ENCODE measurements at places on chromosomes 3 and 15.

DNA sequence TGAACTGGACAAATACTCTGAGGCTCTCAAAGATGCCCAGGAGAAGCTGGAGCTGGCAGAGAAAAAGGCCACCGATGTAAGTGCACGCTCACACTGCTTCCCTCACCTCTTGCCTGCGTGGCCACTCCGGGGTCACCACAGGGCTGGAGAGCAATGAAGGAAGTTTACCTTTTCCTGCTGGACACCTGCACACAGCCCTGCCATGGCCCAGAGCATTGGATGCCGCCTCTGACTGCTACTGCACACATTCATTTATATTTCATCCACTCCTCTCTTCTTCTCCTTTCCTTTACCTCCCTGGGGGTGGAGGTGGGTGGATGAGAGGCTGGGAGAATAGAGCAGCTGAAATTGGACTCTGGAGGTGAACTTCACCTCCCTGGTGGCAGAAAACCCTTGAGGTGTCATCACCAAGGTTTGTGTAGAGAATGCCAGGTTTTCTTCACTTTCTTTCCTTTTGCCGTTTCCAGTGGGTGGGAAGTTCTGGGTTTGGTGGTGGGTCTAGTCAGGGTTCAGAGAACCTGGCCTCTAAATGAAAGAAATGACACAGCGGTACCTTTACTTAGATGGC, 1.6 kb downstream of the TPM1 start:
- no peaks in the 10 kb centered on the region for H3K27me3 ChIP-seq
- H3K4me1 ChIP-seq, result peaks cover 35% of the 10 kb centered on the region
- peak overlapping the region; percentile 94 for H3K27ac ChIP-seq
- H3K4me3 ChIP-seq, result peak overlapping the region; percentile 75

DNA sequence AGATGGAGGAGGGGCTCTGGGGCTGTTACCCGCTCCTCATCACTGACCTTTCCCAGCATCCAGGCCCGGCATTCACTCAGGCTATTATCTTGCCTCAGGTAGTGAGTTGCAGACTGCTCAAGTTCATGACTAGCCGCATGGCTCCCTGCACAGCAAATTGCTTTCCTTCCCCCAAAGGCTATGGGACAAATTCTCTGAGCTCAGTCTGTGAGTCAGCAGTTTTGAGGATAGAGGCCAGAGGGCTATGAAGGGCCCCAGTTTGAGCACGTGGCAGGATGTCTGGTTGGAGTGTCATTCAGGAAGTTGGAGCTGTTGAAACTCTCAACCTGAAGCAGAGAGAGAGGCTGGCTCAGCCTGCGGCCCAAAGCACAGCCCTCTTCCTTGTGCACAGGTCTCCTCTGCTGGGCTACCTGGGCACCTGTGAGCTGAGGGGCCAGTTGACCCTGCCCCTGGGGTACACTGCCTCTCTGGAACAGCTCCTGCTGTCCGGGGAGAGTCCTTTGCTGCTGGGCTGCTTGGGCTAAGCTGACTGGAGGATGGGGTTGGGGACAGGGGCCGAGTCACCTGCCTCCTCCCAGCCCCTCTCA, 7.9 kb downstream of the FAH start:
- peak; percentile 53 for DNase-seq
- H3K27me3 ChIP-seq, result no peaks in the 10 kb centered on the region
- no peaks in the 10 kb centered on the region for H3K36me3 ChIP-seq
- H3K27ac ChIP-seq, result no peak overlapping the region
- no peak overlapping the region for H3K4me3 ChIP-seq

GRCh38 chr3:24498796-24499195, 4.1 kb upstream of the THRB start:
- no peak overlapping the region for H3K4me3 ChIP-seq
- no peak for DNase-seq
- no peaks in the 10 kb centered on the region for H3K27me3 ChIP-seq
- H3K36me3 ChIP-seq, result no peaks in the 10 kb centered on the region
- no peak overlapping the region for H3K27ac ChIP-seq
- peaks cover 9% of the 10 kb centered on the region for H3K4me1 ChIP-seq

GRCh38 chr3:157753787-157754136, 250.5 kb upstream of the VEPH1 start:
- DNase-seq, result no peak
- no peak overlapping the region for H3K4me3 ChIP-seq
- H3K27ac ChIP-seq, result no peak overlapping the region
- H3K4me1 ChIP-seq, result no peaks in the 10 kb centered on the region
- no peaks in the 10 kb centered on the region for H3K27me3 ChIP-seq
- H3K36me3 ChIP-seq, result no peaks in the 10 kb centered on the region

GRCh38 chr3:129529436-129530210, 1.2 kb downstream of the RHO start:
- no peaks in the 10 kb centered on the region for H3K27me3 ChIP-seq
- DNase-seq, result no peak
- peaks cover 3% of the 10 kb centered on the region for H3K4me1 ChIP-seq
- no peak overlapping the region for H3K27ac ChIP-seq
- no peak overlapping the region for H3K4me3 ChIP-seq
- no peaks in the 10 kb centered on the region for H3K36me3 ChIP-seq

GRCh38 chr3:124297062-124297980, 305.4 kb upstream of the ROPN1 start:
- no peak overlapping the region for H3K4me3 ChIP-seq
- no peak overlapping the region for H3K27ac ChIP-seq
- no peaks in the 10 kb centered on the region for H3K27me3 ChIP-seq
- H3K4me1 ChIP-seq, result no peaks in the 10 kb centered on the region
- no peaks in the 10 kb centered on the region for H3K36me3 ChIP-seq

DNA sequence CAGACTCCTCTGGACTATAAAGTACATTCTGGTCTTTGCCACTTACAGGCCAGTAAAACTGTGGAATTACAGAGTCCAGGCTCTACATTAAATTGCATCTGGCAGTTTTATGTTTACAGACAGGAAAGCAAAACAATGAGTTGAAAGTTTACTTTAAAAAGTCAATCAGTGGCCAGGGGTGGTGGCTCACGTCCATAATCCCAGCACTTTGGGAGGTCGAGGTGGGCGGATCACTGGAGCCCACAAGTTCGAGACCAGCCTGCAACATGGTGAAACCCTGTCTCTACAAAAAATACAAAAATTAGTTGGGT, 53.8 kb downstream of the TM4SF4 start:
- no peak for DNase-seq
- peaks cover 17% of the 10 kb centered on the region for H3K4me1 ChIP-seq
- H3K27me3 ChIP-seq, result no peaks in the 10 kb centered on the region
- H3K36me3 ChIP-seq, result peaks cover 29% of the 10 kb centered on the region
- no peak overlapping the region for H3K27ac ChIP-seq
- H3K4me3 ChIP-seq, result no peak overlapping the region

DNA sequence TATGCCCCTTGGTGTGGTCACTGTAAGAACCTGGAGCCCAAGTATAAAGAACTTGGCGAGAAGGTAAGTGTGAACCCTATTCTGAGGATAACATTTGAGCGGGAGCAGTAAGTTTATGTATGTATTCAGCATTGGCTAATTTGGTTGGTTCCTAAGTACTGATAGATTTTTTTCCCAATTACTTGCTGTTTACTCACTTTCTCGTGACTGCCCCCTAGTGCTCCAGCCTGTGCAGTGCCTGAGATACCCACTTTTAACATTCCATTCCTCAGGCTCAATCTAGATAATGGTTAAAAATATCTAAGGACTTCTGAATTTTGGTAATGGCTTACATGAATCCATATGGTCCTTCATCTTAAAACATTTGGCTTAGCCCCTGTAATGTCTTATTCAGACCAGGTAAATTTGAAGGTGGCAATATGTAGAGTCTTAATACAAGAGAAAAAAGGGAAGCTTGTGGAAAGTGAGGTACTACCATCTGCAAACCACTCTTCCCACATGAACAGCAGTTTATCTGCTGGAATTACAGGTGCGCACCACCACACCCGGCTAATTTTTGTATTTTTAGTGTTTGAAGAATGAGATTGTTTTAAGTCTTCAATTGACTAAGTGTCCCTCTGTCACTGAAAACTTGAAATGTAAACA, 7.1 kb downstream of the ELL3 start:
- H3K27me3 ChIP-seq, result no peaks in the 10 kb centered on the region
- H3K27ac ChIP-seq, result no peak overlapping the region
- no peaks in the 10 kb centered on the region for H3K4me1 ChIP-seq
- peak; percentile 44 for DNase-seq
- H3K36me3 ChIP-seq, result peaks cover 96% of the 10 kb centered on the region
- H3K4me3 ChIP-seq, result no peak overlapping the region

GRCh38 chr15:49712846-49713450, 92.1 kb downstream of the DTWD1 start:
- DNase-seq, result no peak
- H3K4me1 ChIP-seq, result no peaks in the 10 kb centered on the region
- H3K4me3 ChIP-seq, result no peak overlapping the region

DNA sequence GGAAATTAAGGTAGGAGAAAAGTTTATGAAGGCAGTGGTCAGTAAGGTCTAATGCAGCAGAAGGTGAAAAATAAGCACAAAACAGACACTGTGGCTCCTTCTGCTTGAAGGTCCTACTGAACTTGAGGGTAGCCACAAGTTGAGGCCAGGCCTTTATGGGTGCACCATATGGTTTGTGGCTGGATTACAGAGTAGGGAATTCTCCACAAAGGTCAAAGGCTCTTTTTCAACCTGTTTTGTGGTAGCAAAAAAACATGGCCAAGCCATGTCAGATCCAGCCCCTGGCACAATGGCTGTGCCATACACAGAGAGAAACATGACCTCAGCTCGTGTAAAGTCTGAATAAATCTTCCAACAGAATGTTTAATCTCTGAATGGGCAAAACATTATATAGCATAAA, 214.0 kb downstream of the SATB1 start:
- DNase-seq, result no peak
- H3K4me3 ChIP-seq, result no peak overlapping the region
- H3K27ac ChIP-seq, result no peak overlapping the region
- no peaks in the 10 kb centered on the region for H3K4me1 ChIP-seq

- peaks cover 23% of the 10 kb centered on the region for H3K4me1 ChIP-seq
- no peak overlapping the region for H3K4me3 ChIP-seq
- peak overlapping the region; percentile 72 for H3K27ac ChIP-seq
- H3K36me3 ChIP-seq, result peaks cover 14% of the 10 kb centered on the region
- DNase-seq, result no peak
- H3K27me3 ChIP-seq, result no peaks in the 10 kb centered on the region
Observed at GRCh38 chr3:127606981-127607595, 8.9 kb downstream of the MCM2 start.

GRCh38 chr15:63244399-63244798, 33.0 kb upstream of the APH1B start:
- H3K27me3 ChIP-seq, result no peaks in the 10 kb centered on the region
- H3K4me3 ChIP-seq, result no peak overlapping the region
- no peaks in the 10 kb centered on the region for H3K36me3 ChIP-seq
- H3K27ac ChIP-seq, result peak overlapping the region; percentile 37
- peaks cover 23% of the 10 kb centered on the region for H3K4me1 ChIP-seq

GRCh38 chr3:171744158-171744741, 66.0 kb downstream of the PLD1 start:
- DNase-seq, result no peak
- no peak overlapping the region for H3K27ac ChIP-seq
- H3K27me3 ChIP-seq, result no peaks in the 10 kb centered on the region
- H3K4me3 ChIP-seq, result no peak overlapping the region

- no peak overlapping the region for H3K4me3 ChIP-seq
- no peaks in the 10 kb centered on the region for H3K4me1 ChIP-seq
- no peaks in the 10 kb centered on the region for H3K36me3 ChIP-seq
- H3K27ac ChIP-seq, result no peak overlapping the region
Observed at GRCh38 chr3:36972163-36972562, 20.8 kb downstream of the EPM2AIP1 start.

- H3K27me3 ChIP-seq, result no peaks in the 10 kb centered on the region
- H3K36me3 ChIP-seq, result peaks cover 6% of the 10 kb centered on the region
- no peak for DNase-seq
- no peaks in the 10 kb centered on the region for H3K4me1 ChIP-seq
- no peak overlapping the region for H3K4me3 ChIP-seq
- H3K27ac ChIP-seq, result no peak overlapping the region
Observed at GRCh38 chr3:64575211-64575844, 112.5 kb downstream of the ADAMTS9 start.

DNA sequence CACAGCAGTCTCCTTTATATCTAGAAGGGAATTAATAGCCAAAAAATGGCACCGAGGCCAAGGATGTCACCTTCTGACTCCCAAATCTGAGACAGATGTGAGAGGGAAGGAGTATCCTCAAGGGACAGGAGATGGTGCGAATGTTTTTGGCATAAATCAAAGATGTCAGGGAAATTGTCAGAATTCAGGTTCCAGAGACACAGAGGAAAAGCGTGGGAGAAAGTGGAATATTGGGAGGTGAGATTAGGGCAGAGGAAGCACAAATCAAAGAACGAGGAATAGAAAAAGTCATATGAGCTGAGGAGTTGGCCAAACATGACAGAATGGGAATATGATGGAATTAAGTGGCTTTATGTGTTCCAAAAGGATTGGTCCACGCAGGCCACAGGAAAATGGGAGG, 6.0 kb downstream of the CCR5AS start:
- no peaks in the 10 kb centered on the region for H3K27me3 ChIP-seq
- no peaks in the 10 kb centered on the region for H3K36me3 ChIP-seq
- H3K4me1 ChIP-seq, result peaks cover 8% of the 10 kb centered on the region
- DNase-seq, result no peak

DNA sequence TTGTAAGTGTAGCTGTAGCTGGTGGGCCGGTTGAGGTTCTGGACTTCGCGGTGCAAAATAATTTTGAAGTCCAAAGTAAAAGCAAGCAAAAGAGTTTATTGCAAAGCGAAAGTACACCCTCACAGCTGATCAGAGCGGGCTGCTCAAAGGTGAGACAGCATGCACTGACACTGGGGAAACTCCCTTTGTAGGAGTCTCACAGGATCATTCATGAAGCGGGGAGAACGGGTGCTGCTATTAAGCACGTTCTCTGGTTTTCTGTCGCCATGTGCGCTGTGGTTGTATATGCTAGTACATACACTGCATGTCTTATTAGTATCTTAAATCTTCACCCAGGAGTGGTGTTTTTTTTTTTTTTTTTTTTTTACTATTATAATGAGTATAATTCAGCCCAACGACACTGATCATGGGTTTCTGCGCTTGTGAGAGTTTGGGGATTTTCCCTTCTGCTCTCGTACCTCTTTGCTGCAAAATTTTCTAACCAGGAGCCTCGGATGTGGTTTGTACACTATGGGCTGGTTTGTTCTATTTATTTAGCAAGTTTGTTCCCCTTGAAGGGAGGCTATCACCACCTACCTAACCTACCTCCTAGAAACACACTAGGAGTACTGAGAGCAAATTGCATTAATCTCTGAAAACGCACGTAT, 1.4 kb upstream of the AP4E1 start:
- H3K4me1 ChIP-seq, result peaks cover 22% of the 10 kb centered on the region
- peaks cover 6% of the 10 kb centered on the region for H3K36me3 ChIP-seq

DNA sequence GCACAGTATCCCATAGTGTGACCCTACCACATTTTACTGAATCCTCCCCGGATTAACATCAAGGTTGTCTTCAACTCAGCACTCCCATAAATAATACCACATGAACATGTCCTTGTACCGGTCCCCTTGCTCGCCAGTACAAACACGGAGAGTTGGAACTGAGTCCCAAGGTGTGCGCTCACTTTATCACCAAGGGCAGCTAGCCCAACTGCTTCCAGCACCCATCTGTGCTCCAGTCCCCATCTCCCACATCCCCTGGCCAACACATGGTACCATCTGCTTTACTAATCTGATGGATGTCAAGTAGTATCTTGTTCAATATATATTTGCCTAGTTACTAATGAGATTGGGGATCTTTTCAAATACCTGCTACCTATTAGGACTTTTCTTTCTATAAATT, 64.7 kb downstream of the ISG20 start:
- no peak overlapping the region for H3K4me3 ChIP-seq
- H3K27me3 ChIP-seq, result peaks cover 41% of the 10 kb centered on the region
- H3K4me1 ChIP-seq, result peaks cover 4% of the 10 kb centered on the region
- no peak overlapping the region for H3K27ac ChIP-seq
- no peaks in the 10 kb centered on the region for H3K36me3 ChIP-seq

GRCh38 chr3:193498215-193498614, 56.5 kb downstream of the ATP13A4 start:
- H3K27me3 ChIP-seq, result no peaks in the 10 kb centered on the region
- H3K4me1 ChIP-seq, result peaks cover 4% of the 10 kb centered on the region
- no peak for DNase-seq
- no peaks in the 10 kb centered on the region for H3K36me3 ChIP-seq
